Stimulated activated CD4-positive, alpha-beta T cell treated with anti-CD3 and anti-CD28 coated beads, Interleukin-15, amount 100 ng/mL, for 1 hour (primary cell): ENCODE measurements at places on chromosomes 1 and 21.

DNA sequence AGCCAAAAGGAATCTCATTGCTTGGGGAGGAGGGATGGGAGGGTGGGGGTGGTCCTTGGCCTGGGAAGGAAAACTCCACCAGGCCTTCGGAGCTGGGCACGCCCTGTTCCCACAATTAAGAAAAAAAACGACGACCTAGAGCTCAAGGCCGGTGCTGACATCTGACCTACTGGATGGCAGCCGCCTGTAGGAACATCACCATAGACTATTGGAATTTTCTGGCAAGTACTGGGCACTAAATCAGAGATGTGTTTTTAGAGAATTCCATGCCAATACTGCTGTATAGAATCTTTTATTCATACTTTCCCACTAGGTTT, 729 bp downstream of the NADK start:
- no peak for DNase-seq

DNA sequence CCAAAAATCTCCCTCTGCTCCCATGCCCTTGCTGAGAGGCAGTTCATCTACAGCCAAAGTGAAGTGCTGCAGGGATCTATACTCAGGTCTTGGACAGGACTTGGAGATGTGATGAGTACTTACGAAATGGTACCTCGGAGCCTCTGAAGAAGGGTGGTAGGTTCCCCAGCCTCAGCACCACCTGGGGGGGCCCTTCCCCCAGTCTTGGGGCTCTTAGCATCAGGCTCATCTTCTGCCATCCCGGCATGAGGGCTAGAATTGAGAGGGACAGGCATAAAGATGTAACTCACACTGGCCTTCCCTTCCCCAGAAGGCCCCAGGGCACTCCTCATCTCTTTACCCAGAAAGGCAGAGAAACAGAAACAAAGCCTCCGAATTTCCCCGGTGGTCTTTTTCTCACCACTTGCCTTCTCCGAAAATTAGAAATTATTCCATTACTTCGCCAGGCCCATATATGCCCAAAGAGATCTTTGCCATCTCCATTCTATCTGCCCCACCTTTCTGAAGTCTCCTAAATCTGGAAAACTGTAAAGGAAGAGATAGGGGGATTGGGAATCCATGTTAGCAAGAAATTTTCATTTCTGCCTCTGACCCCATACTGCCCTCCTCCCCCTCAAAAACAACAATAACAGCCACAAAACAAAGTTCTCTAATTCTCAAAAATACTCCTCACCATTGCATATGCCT, 827 bp downstream of the RFX5 start:
- DNase-seq, result no peak

GRCh38 chr1:169483500-169483966, 2.2 kb downstream of the SLC19A2 start:
- no peak for DNase-seq

DNA sequence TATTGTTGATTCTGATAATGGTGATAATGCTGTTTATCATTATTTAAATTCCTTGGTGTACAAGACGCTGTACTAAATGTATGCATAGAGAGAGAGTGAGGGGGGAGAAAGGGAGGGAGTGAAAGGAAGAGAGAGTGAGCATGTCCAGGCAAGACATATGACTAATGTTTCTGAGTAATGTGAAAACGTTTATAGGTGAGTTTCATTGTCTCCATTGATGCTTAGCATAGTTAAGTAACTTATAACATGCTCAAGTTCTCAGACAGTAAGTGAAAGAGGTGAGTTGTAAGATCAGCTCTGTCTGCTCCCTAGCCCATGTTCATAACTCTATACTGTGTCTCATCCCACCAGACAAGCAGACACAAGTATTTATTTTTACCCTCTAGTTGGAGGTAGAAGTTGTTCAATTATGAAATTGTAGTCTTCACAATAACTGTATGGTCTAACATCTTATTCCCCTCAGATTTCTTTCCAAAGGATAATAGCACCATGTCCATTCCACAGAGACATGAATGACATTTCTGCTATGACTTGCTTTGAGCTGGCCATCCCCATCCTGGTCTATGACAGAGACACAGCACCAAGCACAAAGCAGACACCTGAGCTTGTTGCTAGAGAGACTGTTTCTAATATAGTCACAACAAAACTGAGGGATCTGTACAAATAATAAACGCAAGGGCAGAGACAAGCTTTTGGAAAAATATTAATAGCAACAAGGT, 285.1 kb downstream of the CACNA1E start:
- no peak for DNase-seq

DNA sequence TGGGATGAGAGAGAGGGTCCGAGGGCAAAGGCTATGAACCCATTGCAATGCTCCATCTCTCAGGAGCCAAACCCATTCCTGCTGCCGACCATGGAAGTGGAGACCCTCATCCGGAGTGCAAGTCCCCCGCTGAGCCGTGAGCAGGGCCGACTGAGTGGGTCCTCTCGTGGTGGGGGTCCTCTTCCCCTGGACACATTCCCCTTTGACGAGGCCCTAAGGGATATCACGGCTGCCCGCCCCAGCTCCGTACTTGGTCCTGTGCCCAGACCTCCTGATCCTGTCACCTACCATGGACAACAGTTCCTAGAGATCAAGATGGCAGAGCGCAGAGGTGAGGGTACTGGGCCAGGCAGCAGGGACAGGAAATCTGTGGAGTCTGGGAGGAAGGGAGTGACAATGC, 11.0 kb downstream of the HYI start:
- DNase-seq, result no peak

DNA sequence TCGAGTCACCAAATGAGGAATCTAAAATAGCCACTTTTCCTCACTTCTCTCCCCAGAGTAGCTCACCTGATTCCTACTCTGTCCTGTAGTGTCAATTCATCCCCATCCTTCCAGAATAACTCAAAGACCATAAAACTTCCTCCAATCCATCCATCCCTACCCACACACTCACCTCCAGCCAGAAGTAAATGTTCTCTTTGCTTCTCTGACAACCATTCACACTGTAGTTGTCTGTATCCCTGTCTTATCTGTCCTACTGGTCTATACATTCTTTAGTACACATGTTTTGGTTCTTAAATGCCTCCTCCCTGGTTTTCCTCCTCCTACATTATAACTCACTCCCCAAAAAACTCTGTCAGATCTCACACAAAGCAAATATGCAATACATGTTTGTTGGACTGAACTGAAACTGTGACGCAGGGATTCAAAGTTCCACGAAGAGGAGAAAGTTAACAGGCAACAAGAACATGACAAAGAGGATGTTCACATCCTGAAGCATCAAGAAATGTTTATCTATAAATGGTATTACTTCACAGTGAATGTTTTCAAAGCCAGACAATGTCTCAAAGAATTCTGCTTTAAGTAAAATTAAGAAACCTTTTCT, 11.0 kb downstream of the TP53BP2 start:
- DNase-seq, result no peak

- DNase-seq, result no peak
Observed at GRCh38 chr1:201172999-201173610, 17.5 kb upstream of the IGFN1 start.

- no peak for DNase-seq
Observed at GRCh38 chr21:16492892-16493291, 763.1 kb downstream of the USP25 start.

DNA sequence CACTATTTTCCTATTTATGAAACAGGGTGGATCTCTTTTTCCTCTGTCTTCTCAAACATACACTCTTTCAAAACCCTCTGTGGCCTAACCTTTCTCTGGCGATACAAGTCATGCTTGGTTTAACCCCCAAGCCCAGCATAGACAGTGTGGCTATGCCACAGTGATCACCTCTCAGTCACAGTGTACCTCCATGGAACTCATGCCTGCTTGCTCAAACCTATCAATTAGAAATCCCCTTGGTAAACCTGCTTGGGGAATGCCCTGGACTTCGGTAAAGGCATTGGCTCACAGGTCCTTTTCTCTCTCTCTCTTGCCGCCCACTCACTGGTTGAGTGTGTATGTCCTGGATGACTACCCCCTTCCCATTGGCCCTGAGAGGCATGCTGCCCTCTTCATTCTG, 147.5 kb downstream of the CYYR1 start:
- DNase-seq, result no peak

GRCh38 chr1:184691719-184692324, 62.8 kb downstream of the EDEM3 start:
- DNase-seq, result no peak

DNA sequence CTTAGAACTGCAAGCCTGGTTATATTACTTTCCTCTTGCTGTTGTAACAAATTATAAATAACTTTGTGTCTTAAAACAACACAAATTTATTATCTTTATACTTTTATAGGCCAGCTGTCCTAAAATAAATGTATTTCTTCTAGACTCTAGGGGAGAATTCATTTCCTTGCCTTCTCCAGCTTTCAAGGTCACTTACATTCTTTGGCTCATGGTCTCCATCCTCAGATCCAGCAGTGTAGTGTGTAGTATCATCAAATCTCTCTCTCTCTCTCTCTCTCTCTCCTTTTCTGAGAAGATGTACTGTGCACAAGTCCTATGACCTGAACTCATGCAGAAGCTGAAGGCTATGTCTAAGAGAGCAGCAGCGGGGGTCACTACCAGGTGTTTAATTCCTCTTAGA, 1510.6 kb downstream of the MRPL39 start:
- DNase-seq, result no peak

GRCh38 chr1:1535201-1536018, 5.0 kb downstream of the TMEM240 start:
- no peak for DNase-seq

GRCh38 chr1:10361515-10361914, 37.3 kb upstream of the PGD start:
- no peak for DNase-seq

- no peak for DNase-seq
Observed at GRCh38 chr1:203580733-203581132, 45.9 kb upstream of the ATP2B4 start.

DNA sequence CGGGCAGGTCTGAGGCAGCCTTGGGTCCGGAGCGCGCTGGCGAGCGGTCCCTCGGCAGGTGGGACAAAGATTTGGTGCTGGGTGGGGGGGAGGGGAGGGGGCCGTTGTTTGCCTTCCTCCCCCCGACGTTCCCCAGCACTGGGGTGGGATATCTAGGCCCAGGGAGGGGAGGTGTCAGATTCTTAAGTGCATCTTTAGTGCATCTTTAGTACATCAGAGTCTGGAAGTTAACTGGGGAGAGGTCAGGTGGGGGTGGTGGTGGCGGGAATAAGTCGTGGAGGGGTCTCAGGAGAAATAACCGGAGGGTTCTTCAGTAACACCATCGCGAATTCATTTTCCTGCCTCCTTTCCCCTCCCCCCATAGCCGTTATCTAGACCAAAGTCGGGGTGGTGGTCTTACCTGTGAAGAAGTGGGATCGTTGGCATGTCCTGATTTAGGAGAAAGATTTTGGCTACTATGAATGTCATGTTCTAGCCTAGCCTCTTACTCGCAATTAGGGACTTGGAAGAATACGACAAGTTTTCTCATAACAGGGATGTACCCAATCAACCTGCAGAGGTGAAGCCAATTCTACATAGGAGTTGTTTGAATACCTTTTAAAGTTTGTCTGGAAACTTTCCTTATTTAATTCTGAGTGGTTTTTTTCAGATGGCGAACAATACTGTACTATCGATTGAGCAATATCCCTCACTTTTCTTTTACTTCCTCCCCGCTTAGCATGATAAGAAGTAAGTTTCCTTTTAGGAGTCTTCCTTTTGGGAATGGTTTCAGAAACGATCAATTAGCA, 886 bp downstream of the ZMYM4 start:
- DNase-seq, result no peak

DNA sequence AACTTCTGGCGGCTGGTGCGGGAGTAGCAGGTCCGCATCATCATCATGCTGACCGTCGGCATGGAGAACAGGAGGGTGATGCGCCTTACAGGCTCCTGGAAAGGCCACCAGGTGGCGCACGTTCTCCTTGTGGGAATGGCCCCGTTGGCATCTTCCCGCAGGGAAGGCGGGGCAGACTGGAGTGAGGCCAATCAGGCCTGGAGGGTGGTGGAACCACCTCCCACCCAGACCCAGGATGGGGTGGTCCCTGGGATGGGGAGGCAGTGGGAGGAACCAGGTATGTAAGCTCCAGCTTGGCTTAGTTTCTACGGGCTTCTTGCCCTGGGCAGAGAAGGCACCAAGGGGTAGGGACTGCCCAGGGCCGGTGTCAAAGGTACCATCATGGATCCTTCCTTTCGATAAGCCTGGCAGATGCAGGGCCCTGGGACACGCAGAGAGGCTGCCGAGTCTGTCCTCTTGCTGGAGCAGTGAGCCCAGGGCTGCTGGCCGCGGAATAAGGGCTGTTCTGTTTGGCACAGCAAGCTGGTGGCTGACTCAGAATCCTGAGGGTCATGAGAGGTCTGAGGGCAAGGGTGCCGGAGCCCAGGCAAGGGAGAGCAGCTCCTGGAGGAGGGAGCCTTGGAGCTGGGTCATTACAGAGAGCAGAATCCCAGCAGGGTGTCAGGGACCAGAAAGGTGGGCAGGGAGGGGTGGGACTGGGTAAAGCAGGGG, 8.7 kb upstream of the LGR6 start:
- DNase-seq, result peak; percentile 34
